Kidney capillary endothelial cell (primary cell): ENCODE measurements at places on chromosomes 4 and X.

GRCh38 chrX:12999422-12999821, 24.5 kb downstream of the TMSB4X start:
- no peak for DNase-seq

DNA sequence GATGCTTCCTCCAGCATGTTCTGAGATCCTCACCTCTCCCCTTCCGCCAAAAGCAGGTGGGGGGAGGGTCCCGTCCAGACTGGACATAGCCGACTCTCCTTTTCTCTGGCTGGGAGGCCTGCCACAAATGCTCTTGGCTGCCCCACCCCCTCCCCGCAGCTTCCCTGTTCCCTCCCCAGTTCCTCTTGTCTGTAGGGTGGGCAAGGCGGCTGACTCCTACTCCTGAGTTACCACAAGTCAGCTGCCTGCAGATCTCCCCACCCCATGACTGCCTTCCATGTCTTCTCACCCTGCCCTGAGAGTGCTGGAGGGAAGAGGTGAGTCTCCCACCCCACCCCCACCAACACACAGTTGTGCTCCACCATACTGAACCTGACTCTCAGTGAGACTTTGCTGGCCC, 2.9 kb downstream of the ATP6AP1 start:
- no peak for DNase-seq

DNA sequence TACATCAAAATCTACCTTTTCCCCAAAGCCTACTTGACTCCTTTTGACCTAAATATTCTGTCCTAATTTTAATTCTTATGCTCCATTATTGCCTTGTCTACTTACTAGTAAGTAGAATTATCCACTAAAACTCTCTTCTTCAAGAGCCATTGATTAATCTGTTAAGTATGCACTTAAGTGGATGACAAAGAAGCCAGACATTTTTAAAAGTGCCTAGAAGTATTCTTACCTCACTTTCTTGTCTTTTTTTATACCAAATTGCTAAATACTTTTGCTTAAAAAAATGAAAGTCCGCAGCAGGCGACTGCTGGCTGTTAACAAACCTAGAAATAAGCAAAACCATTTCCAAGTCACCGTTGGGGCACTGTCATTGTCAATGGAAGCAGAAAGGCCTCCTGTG, 20.1 kb upstream of the FRMPD4 start:
- no peak for DNase-seq

GRCh38 chr4:118752551-118752950, 67.4 kb downstream of the METTL14 start:
- no peak for DNase-seq

- DNase-seq: no peak
Measured at GRCh38 chrX:44094821-44095530, 121.8 kb upstream of the NDP start.

DNA sequence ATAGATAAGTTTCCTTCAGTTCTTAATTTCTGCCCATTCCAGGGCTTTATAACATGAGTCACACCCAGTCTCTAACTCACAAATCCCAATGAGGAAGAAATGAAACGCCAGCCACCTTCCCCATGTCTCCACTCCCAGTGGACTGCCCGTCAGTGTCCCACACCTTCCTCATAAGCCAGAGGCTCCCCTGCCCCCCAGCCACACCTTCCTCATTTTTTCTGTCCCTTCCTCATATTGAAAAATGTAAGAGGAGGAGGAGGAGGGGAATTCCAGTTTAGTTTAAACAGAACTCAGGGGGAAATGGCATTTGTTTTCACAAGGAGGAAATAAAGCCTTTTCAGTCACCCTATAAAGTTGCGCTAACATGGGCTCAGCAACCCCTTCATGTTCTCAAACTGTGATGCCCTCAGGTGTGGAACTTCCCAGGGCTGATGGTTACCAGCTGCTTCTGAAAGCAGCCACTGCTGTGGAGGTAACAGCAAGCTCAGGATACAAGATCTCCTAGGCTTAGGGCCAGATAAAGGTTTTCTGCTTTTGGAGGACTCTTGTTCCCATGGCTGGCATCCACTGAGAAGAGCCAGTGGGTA, 97.8 kb downstream of the PARM1 start:
- DNase-seq: no peak

- no peak for DNase-seq
Measured at GRCh38 chr4:665751-666435, 8.2 kb downstream of the ATP5ME start.

DNA sequence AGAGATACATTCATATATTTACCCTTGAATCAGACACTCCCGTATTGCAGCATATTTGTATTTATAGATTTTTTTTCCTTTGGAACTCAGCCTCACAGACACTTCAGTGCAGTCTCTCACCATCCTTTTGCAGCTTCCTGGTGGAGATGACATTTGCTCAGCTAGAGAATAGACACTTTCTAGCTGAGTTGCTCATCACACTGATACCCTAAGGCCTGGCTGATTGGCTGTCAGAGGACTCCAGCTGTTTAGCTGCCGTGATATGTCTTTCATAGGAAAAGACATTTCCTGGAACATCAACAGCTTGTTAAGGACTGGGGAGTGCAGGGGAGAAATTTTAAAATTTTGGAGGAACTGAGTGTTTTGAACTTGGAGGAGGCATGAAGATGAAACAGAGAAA, 429.6 kb downstream of the SMARCA1 start:
- DNase-seq: no peak

DNA sequence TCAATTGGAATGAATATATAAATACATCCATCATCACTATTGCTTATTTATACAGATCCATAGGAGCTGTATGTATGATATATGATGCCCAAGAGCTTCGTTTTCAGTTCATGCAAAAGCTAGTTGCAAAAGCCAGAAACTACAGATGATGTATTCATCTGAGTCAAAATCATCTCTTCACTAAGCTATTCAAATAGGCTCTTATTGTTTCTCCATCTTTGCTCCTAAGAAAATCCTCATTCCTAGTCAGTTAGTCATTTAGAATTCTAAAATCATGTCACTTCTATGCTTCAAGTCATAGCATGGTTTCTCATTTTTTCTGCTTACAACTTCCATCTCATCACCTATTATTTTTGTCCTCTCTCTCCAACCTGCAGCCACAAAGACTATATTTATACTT, 300.1 kb upstream of the TRAM1L1 start:
- no peak for DNase-seq

DNA sequence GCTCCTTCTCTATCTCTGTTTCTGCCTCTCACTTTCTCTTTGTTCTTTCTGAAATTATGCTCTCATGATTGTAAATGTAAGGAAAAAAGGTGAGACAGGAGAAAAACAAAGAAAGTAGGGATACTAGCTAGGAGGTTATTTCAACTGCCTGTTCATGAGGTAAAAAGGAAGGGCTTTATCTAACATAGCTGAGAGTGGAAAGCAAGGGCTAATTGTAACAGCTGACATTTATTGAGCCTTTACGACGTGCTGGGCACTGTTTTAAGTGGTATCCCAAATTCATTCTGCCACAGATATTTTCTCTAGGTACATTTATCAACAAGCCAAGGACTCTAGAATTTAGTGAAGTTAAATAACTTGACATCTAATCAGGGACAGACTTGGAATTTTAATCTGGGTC, 133.1 kb upstream of the GNPDA2 start:
- DNase-seq: no peak

DNA sequence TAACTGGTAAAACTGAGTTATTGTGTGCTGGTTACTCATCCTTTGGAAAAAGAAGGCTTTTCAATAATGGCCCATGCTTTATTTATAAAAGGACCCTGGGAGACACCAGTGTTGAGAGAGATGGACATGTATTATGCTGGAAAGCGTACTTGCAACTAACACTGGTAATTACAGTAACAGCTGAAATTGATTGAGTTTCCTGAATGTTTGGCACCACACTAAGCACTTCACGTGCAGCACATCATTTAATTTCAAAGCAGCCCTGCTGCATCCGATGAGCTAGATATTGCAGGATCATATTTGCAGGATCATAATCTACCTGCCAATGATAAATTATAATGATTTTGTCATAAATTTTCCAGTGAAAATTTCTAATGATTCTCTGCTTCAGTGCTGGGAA, 81.5 kb downstream of the QRFPR start:
- DNase-seq: no peak

GRCh38 chr4:153495480-153496193, 29.5 kb downstream of the TMEM131L start:
- no peak for DNase-seq

DNA sequence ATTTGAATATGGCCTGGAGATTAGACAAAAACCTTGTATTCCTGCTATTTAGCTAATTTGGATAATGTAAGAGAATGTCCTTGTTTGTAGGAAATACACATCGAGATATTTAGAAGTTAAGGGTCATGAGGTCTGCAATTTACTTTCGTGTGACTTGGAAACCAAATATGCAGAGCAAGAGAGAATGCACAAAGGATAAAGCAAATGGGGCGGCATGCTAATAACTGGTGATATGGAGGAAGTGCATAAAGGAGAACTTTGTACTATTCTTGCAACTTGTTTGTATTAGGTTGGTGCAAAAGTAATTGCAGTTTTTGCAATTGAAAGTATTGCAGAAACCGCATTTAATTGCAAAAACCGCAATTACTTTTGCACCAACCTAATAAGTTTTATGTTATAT, 7.2 kb upstream of the CXCR3 start:
- DNase-seq: no peak
